AG09309 (cell line): ENCODE measurements at places on chromosomes 12 and 14.

DNA sequence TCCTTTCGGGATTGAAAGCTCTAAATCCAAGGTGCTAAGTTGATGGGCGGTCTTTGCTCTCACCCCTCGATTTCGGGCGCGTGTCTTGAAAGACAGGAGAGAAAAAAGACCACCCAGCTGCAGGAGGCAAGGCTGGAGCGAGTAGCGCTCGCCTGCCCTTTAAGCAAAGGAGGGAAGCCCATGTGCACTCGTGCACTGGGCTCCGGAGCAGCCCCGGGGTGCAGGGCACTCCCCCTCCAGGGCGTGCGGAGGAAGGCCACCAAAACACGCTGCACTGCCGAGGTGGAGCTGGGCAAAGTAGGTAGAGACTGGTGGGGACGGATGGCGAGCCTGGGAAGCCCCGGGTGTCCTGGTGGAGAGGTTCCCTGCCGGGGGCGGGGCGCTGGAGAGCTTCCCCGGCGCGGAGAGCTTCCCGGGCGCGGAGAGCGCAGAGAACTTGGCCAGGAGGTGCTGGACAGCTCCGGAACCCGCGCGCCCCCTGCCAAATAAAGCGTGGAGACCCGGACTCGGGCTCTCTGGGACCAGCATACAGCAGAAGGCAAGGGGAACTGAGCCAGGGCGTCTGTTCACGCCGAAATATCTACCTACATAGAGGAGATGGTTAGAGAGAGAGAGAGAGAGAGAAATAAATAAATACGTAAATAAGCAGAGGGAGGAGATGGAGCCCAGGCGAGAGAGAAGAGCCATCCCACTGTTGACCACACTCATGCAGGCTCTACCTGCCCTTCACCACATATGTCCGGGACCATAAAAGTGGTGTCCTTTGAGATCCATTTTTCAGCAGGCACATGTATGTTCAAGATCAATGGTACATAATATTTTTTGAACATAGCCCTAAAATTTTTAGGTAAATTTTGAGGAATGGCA, 662 bp upstream of the NELL2 start:
- no peak for DNase-seq

GRCh38 chr12:25842254-25842653, 116.2 kb upstream of the RASSF8 start:
- DNase-seq: no peak

DNA sequence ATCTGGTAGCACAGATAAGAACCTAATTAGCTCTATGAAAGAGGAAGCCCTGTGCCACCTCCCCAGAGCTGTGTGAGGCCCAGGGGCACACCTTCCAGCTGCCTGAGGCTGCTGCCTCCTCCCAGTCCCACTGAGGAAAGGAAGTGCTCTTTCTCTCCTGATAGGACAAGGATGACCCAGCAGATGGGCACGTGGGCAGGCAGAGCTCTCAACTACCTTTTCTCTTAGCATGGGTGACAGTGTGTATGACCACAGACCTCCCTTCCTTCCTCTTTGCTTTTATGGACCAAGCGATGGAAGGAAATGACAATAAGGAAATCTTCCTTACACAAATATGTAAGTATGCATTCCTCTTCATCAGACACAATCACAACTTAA, 127.6 kb upstream of the AMIGO2 start:
- no peak for DNase-seq

GRCh38 chr14:89432226-89432625, 15.2 kb upstream of the FOXN3 start:
- DNase-seq: no peak

GRCh38 chr12:77821699-77822203, 8.9 kb upstream of the NAV3 start:
- DNase-seq: no peak

DNA sequence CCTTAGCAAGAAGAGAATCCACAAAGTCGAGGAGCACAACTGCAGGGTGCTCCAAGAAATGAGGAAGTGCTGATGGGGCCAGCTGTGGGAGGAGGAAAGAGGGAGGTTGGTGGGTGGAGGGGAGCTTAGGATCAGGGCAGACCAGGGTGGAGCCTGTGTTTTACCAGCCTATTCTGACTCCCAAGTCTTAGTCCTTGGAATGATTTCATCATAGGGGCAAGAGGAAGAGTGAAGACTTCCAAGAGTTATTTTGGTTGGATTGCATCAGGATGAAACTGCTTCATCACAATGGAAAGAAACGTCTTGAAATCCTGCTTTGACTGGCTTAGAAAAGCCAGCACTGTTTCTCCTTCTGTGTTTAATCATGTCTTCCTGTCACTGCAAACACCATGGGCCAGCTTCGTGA, 194.0 kb downstream of the DPF3 start:
- DNase-seq: peak; percentile 87

DNA sequence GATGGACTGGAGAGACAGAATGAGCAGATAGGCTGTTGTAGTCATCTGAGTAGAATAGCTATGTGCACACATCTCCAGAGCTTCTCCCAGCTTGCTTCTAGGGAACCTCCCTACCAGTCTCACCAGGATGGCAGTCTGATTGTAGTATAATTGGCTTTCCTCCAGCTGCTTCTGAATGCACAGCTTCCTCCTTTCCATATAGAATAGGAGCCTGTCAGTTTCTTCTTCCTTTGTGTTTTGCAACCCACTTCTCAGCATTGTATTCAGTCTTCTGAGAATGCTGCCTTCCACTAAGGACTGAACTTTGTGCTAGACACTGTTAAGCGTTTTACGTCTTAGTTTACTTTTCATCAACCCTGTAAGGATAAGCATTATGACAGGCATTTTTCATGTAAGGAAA, 2.2 kb upstream of the CSAD start:
- DNase-seq: no peak

DNA sequence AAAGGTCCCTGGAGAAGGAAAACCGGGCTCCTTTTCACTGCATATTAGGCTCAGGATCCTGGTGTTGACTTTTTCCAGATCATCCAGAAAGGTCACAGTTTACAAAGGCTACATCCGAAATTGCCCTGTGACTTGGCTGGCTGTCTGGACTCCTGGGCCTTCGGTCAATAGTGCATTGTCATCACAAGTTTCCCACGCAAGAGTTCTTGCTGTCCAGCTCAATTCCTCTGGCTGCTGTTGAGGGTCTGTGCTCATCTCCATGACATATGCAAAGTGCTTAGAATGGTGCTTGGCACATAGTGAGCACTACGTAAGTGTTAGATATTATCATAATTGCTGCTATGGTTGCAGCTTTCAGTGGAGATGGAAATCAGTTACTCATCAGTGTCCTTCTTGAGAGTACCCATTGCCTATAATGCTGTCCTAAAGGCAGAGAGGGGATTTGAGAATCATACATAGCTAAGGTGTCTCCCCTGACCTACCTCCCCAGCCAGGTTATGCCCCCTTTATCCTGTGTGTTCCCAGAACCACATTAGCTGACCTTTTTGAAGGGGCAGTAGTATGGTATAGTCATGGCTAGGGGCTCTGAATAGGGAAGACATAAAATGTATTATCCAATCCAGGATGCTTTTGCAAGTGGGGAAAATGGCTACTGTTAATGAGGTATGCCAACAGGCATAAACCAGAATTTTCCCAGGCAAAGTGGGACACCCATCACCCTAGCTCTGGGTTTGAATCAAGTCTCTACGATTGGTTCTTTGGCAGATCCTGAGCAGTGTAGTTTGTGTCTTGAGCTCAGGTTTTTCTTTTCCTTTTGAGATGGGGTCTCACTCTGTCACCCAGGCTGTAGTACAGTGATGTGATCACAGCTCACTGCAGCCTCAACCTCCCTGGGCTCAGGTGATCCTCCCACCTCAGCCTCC, 132.0 kb upstream of the CCND2 start:
- DNase-seq: no peak

GRCh38 chr14:63394841-63395240, 76.1 kb upstream of the GPHB5 start:
- no peak for DNase-seq

DNA sequence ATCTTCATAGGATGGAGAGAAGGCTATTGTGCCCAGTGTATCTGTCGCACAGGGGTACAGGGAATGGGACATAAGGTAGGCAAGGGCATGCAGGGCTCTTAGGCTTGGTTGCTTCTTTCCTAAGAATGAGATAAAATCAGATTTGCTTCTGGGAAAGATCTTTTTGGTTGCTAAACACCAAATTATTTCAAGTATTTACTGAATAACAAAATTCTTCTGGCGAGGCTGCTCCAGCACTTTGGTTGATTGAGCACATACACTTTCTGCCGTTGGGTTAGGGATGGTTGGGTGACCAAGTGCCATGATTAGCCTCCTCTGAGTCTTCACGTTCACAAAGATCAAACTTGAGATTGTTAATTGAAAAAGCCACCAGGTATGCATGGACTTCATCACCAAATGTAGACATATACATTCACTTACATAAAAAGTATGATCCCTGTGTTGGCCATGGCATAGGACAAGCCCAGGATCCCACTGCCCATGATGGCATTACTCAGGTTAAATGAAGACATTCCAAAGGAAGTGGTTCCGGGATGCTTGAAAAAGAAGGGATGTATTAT, 38.2 kb downstream of the SLC38A4 start:
- no peak for DNase-seq

DNA sequence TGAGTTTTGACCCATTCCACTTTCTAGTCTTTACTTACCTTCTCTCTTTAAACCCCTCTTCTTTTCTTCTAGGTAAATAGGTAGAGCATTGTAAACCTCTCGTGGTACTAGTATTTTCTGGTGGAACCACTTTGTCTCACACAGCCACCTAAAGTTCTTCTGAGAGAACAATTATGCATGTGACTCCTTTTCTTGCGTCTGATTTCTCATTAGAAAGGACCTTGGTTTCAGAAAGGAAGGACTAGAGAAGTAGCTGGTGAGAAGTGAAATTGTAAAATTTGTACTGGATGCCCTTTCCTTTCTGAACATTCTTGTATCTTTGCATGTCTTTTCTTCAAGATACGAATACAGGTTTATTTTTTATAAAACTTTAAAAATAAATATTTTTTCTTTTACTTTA, 99.0 kb downstream of the NUBPL start:
- DNase-seq: no peak

DNA sequence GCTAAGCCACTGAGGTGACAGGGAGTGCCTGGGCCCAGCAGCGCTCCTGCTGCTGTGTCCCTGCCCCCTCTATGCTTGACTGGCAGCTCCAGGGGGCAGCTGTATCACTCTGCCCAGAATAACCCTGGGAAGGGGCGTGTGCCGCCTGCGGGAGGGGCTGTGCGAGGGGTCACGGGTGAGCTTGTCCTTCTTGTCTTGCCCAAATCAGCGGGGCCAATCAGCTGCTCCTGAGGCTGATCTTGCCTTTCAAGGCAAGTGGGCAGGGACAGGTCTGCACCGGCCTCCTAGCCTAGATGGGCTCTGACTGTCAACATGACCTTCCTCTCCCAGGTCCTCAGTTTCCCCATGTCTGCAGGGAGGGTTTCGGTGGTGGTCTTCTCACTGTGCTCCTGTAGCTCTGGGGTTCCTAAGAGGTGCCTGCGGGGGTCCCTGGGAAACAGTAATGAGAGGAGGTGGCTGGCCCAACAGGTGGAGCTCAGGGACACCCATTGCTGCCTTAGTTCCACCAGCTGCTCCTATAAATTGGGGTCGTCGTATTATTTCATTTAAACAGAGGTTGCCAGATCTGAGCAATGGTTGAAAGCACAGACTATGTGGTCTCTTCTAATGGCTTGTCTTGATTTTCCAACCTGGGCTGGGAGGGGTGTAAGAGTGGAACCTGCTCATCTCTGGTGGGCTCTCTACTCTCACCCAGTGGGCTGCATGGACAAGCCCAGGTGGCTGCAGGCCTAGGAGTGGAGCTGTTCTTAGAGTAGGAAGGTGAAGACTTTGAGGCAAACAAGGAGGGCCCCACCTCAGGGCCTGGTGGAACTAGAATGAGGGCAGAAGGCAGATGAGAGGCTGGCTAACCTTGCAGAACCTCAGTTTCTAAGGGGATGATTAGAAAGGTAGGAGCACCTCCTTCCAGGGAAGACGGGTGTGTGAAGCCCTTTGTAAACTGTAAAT, 11.7 kb downstream of the RTL1 start:
- DNase-seq: no peak

DNA sequence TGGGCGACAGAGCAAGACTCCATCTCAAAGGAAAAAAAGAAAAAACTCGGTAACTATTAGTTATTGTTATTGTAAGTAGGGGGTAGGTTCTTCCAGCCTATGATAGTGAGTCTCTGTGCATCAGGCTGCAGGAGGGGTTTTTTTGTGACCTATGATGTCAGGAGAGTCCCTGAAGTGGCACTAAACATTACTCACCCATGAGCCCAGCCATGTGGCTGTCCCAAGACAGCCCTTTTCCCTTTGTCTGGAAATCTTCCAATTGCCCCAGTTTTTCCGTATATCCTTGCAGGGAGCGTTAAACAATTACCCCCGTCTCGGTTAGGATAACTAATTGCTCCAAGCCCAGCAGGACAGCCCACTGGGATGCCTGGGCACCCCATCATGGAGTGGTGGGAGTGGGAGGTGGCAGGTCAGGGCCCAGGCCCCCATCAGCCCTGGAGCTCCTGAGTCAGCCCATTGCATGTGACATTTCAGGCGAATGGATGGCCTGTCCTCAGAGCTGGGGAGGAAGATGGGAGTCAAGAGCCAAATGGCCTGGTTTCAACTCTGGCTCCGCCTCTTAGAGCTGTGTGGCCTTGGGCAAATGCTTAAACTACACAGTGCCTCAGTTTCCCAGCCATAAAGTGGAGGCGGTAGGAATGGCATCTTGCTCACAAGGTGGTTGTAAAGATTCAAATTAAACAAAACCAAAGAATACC, 16.4 kb downstream of the PHETA1 start:
- DNase-seq: no peak

DNA sequence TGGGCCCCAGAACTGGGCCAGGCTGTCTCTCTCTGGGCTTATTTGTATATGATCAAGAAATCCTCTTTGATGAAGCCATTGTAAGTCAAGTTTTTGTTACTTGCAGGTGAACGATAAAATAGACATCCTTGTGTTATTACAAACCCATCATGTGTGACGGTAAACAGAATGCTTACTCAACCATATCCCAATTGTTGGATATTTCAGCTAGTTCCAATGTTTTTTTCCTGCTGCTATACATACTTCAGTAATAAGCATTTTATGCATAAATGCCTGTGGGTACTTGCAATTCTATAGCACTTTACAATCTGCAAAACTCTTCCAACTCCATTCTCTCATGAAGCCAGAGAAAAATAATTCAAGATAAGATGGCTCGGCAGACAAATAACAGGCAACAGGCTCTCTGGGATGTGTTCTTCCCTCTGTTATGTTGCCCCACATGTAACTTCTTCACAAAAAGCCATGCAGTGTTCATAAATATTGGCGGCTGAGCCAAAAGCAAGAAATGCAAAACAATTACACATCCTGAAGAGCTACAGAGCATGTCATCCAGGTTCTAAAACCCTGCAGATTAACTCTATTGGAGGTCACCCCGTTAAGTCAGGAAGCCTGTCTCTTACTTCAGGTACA, 69.5 kb downstream of the CLMN start:
- no peak for DNase-seq

- DNase-seq: no peak
These were observed 157.5 kb upstream of the ATF7IP start for GRCh38 chr12:14207905-14208551.
